ENCODE measurements at places on chromosomes 16 and 17. TPM values are rescaled to one million over a fixed set of nuclear protein-coding genes. Genes with fewer than 3 reads are reported as not detected.

The CACNA1G gene
- total RNA-seq = 0.17 TPM

The GCGR gene
- 0.38 TPM for total RNA-seq

The ORAI3 gene
- 37.1 TPM for total RNA-seq

The ACAP1 gene
- total RNA-seq = 3.6 TPM

The TBC1D3E gene
- not detected for total RNA-seq

The ZFP3 gene
- 3.6 TPM for total RNA-seq

All from subcutaneous adipose tissue (tissue), 4 donors.